ENCODE measurements at places on chromosomes 2 and 18. TPM values are rescaled to one million over a fixed set of nuclear protein-coding genes. Genes with fewer than 3 reads are reported as not detected.

The TFPI gene
- total RNA-seq, result 22.2 TPM

The SERPINB13 gene
- not detected for total RNA-seq

The FZD7 gene
- total RNA-seq, result 7.2 TPM

The ABCA12 gene
- 0.63 TPM for total RNA-seq

The POMC gene
- 2.8 TPM for total RNA-seq

The LAMA3 gene
- total RNA-seq, result 6.6 TPM

The SH3BP4 gene
- total RNA-seq, result 14.4 TPM

The SPATS2L gene
- 54.5 TPM for total RNA-seq

The KCNG2 gene
- total RNA-seq, result 0.31 TPM

The MALT1 gene
- total RNA-seq, result 50.1 TPM

The IL18R1 gene
- total RNA-seq, result 0.63 TPM

The CCDC74B gene
- 5.6 TPM for total RNA-seq

The UBXN4 gene
- total RNA-seq, result 88.3 TPM

The ALK gene
- total RNA-seq, result 2.5 TPM

The POTEC gene
- 0.31 TPM for total RNA-seq

The SLC11A1 gene
- 3.8 TPM for total RNA-seq

The IGFBP2 gene
- 124 TPM for total RNA-seq

The TMEM18 gene
- 22.2 TPM for total RNA-seq

The WDPCP gene
- total RNA-seq, result 67.3 TPM

The GKN2 gene
- not detected for total RNA-seq

The APLF gene
- total RNA-seq, result 7.2 TPM

The C1GALT1C1L gene
- not detected for total RNA-seq

The NT5C1B gene
- not detected for total RNA-seq

The PUM2 gene
- 184 TPM for total RNA-seq

The LONRF2 gene
- total RNA-seq, result 87.6 TPM

The RTKN gene
- 5.0 TPM for total RNA-seq

The LYPD1 gene
- total RNA-seq, result 25.4 TPM

The XDH gene
- total RNA-seq, result under 0.01 TPM

The FHOD3 gene
- total RNA-seq, result 84.5 TPM

The DOCK10 gene
- 12.5 TPM for total RNA-seq

The NRP2 gene
- 37.9 TPM for total RNA-seq

The AOX1 gene
- total RNA-seq, result 1.9 TPM
